Activated CD4-positive, alpha-beta T cell treated with anti-CD3 and anti-CD28 coated beads, Interleukin-2, amount 50 U/mL, for 24 hours (primary cell): ENCODE measurements at places on chromosomes 1 and 21.
A peak's percentile ranks its signal among the peaks of the same experiment; 100 is the strongest.

DNA sequence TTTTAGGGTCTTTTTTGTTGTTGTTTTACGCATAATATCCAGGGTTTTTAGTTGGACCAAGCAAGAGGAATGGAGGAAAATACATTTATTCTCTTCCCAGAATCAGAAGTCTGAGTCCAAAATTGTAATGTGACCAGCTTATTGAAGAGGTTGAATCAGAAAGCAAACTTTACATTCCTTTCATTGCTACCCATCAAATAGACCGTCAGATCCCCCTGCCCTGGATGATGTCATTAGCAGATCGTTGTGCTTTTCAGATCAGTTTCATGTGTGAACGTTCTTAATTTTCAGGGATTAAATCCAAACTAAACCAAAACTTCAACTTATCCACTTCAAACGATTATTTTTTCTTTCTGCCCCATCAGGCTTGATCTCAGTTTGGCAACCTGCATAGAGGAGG, 85.7 kb upstream of the NGF start:
- DNase-seq = no peak

- DNase-seq = no peak
Measured at GRCh38 chr1:108327534-108328466, 83.9 kb upstream of the NBPF4 start.

DNA sequence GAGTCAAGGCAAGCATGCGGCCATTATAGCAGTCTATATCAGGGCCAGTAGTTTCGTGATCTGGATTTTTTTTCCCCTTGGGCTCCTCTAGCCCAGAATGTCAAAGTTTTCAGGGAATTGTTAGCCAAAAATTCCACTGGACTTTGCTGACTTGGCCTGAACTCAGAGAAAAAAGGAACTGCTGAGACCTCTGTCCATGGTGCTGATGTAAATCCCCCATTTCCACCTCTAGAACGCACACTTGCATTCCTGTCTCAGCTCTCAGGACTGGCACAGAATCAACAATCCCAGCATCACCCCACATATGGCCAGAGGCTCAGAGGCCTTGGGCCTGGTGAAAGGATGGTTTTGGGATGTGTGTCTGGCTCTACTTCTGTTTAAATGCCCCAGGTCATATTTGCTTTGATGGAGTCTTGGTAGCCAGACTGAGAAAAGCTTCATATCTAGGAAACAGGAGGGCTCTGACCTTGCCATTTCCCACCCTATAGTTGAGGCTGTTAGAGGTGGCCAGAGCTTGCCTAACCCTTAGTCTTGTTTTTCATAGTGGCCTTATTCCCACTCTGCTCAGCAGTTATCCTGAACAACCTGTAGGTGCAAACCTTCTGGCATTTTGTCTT, 16.9 kb upstream of the EFCAB14 start:
- DNase-seq = no peak

GRCh38 chr1:201008666-201009360, 14.7 kb downstream of the KIF21B start:
- DNase-seq = no peak

DNA sequence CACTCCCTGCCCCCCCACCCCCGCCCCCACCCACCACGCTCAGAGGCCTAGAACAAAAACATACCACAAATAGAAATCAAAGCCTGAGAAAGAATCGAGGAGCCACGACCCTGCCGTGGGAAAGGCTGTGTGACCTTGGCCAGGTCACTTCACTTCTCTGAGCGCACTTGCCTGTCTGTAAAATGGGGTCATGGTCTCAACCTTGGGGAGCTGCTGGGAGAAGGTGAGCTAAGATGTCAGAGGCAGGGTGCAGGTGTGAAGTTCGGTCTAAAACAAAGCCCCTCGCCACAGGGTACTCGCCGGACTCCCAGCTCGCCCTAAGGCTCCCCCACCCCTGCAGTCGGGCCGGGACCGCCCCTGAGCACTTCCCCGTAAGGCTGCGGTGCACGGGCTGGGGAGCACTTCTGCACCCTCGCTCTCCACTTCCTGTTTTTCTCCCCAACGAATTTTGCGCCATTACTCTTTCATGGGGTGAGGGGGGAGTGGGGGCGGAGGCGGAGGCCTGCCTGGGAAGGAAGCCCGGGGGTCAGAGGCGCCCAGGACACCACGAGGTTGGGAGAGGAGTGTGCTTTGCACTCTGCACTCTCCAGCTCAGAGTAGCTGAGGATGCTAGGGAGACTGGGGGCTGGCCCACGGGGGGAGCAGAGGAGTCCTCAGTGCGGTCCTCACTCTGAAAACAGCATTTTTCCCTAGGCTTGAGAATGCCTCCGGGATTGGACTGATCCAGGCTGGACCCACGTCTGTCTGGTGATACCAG, 21.9 kb upstream of the PIK3CD start:
- DNase-seq = peak; percentile 57
